ENCODE measurements at places on chromosomes 1 and 21.

DNA sequence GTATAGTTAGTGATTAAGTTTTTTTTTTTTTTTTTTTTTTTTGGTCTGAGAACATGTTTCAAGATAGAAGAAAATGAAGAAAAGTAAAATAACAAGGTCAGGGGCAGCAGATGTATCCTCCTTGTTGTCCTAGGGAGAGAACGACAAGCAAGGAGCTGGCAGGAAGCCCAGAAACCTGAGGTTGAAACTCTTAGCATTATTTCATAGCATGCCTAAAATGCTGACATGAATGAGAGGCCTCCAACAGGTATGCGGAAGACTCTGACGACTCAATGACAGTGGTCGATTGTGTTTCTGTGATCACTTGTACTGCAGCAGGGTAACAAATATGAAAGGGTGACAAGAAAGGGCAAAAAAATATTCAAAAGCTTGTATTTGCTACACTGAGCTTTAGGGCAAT is 415.9 kb downstream of the PLA2G4A start:
- no peak for DNase-seq

- no peak for DNase-seq
Measured at GRCh38 chr1:21058035-21058793, 118.5 kb downstream of the EIF4G3 start.

DNA sequence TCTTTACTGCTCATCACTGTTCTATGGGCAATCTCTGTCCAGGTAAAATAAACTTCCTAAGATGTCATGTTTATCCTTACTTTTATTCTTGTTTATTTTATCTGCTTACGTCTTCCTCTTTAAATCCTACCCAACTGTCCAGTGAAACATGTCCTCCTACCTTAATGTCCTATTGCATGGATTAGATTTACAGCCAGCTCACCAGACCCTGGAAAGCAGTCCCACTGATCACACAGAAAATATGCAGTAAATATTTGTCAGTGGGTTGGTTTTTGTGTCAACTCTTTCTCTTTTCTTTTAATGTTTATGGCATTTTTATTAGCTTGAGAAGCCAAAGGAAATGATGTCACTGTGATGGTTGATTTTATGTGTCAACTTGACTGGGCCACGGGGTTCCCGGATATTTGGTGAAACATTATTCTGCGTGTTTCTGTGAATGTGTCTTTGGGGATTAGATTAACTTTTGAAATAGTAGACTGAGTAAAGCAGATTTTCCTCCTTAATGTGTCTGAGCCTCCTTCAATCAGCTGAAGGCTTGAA is 258.3 kb downstream of the SRGAP2C start:
- DNase-seq: no peak

- DNase-seq: no peak
Measured at GRCh38 chr1:244405856-244406255, 45.9 kb downstream of the ADSS2 start.

GRCh38 chr1:109312978-109313775 is 6.4 kb upstream of the MYBPHL start:
- DNase-seq: no peak

- peak; percentile 86 for DNase-seq
Measured at GRCh38 chr1:46180082-46180616, 3.9 kb upstream of the P3R3URF start.

- no peak for DNase-seq
Measured at GRCh38 chr1:104884939-104885338, 1135.2 kb downstream of the AMY1C start.

DNA sequence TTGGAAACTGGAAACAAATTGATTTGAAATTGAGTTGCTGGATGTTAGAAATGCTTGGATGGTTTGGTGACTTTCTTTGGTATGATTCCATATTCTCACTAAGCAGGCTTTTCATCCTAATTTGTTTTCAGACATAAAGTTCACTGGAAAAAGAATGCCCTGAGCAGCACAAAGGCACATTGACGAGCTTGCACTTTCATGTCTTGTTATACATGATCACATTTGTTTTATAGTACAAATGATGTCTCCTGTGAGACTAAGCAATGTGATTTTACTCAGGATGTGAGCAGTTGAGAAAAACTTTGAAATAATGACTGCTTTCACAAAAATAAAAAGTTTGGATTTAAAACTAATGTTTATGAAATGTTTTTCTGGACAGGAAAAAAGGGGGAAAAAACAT is 63.6 kb downstream of the KCNT2 start:
- no peak for DNase-seq
